Fibroblast of lung (primary cell): ENCODE measurements at places on chromosomes 16 and 17.

- DNase-seq = no peak
Observed at GRCh38 chr17:61289408-61290385, 109.9 kb upstream of the TBX2 start.

DNA sequence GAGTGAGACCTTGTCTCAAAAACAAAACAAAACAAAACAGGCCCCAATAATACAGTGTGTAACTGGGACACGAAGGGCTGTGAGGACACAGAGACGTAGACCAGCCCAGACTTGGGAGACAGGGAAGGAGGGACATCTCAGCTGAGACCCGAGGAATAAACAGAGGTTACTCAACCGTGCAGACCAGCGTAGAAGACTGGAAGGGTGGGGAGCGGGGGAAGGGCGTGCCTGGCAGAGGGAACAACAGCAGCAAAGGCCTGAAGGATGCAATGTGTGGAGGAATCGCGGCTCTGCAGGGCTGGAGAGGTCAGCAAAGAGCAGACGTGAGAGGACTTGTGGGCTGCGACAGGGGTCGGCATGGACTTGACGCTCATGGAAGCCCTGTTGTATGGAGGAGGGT is 11.6 kb upstream of the CES4A start:
- no peak for DNase-seq

- no peak for DNase-seq
Observed at GRCh38 chr16:27406511-27407128, 4.6 kb downstream of the IL21R start.

GRCh38 chr17:69578385-69578936 is 164.0 kb downstream of the MAP2K6 start:
- no peak for DNase-seq

DNA sequence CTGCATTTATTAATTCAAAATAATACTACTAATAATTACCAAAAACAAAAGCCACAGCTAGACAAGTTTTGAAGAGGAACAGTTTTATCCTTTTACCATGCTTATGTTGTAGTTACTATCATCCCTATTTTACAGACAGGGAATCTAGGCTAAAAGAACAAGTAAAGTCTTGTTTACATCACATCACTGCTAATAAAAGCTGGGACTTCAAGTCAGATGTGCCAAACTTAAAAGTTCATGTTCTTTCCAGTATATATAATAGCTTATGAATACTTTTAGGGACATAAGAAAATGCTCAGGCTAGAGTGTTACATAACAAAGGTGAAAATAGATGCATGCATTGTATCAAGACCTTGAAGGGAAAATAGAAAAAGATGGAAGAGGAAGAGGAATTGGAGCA is 234.2 kb downstream of the CDH11 start:
- no peak for DNase-seq

DNA sequence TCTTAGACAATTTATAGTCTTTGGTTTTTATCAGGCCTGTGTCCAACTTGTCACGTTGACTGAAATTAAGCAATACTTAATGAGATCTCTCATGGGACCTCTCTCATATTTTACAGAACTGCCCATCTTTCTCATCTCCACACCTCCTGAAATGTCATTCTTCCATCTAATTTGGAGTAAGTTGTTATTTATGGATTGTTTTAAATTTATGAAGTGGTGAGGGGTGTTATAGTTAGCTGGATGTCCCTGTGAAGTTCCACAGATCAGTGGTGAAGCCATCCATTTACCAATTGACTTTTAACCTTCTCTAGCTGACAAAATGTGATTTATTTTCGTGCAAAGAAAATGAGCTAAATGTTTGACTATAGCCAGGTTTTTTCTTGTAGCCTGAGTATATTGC is 824.9 kb downstream of the KCNJ2 start:
- no peak for DNase-seq

DNA sequence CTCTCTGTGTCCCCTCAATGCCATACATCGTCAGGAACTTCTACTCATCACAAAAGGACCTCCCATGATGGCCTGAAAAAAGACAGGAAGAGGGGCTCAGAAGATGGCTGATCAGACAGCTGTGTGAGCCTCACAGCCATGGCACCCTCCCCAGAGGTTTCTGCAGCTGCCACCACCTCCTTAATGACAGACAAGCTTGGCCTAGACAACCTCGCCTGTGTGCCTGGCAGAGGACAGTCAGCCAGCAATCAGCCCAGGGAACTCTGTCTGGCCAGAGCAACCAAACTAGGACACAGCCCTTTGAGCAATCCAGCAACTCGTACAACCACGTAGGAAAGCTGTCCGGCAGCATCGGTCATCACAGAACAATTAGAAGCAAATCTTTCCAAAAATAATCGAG is 54.2 kb upstream of the MED9 start:
- DNase-seq = no peak
